ENCODE measurements at places on chromosomes 12 and 14.

DNA sequence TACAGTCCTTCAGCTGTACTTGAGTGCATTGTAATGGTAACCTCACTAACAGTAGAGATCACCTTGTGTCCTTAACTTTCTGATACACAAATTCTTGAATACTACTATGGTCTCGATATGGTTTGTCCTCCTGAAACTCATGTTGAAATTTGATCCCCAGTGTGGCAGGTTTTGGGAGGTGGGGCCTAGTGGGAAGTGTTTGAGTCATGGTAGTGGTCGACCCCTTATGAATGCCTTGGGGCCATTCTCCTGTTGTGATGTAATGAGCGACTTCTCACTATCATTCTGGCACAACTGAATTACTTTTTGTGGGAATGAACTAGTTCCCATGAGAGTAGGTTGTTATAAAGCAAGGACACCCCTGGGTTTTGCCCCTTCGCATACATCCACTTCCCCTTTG is 52.3 kb downstream of the IPO8 start:
- no peak for DNase-seq

DNA sequence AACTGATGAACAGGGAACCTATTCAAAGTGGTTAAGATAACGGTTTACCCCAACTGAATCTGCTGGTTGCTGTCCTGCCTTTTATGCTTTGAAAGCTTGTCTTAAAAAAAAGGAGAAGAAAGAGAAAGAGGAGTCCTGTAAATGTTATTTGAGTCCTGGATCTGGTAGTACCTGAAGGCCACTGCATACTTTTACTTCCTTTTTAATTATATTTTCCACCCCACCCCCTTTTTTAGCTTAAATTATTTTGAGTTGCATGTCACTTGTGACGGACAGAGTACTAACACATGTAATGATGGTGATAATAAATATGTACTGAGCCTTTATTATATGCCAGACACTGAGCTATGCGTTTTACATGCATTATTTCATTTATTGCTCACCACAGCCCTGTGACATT is 2.5 kb upstream of the AMIGO2 start:
- DNase-seq = no peak

- no peak for DNase-seq
These were observed 49.4 kb downstream of the VWF start for GRCh38 chr12:6074979-6075585.

- DNase-seq = no peak
These were observed 360.9 kb downstream of the NAV3 start for GRCh38 chr12:78191611-78192010.

DNA sequence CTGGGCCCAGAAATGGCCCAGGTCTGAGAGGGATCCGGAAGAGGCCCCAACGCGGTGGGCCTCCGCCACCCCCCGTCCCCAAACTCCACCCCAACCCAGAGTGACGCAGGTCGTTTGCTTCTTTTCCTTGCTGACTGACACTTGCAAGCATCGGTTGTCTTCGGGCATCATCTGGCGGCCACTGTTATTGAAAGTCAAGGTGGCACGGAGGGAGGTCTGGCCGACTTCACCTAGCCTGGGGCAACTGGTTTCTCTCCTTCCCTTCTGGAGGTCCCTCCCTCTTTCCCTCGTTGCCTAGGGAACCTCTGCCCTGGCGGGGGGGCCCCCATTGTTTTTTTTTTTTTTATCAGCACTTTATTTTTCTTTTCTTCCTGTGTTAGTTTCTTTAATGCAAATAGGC is 241.8 kb downstream of the ALG10 start:
- DNase-seq = no peak

DNA sequence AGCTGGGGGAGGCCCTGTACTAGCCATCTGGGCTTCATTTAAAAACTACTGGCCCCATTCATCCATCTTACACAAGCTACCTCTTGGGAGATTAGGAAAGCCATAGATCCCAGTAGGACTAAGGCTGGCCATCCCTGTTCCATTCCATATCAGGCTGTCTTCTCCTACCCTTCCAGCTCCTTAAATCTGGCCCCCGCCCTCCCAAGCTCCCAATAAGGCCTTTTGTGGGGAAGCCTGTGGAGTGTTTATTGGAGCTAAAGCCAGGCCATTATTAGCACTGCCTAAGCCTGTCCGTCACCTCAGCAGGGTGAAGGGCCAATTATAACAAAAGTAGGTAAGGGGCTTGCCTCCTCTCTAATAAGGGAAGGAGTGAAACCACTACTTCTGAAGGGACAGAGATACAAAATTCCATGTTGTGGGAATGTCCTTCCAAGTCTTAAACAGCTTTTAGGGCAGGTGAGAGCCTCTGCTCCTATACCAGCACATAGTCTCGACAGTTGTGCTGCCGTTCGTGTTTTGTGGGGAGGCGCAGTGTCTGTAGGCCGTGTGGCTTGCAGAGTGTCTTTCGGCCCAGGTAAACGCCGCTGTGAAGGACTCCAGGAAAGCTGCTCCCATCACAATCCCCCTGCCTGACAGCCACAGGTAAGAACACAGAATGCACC is 3.7 kb downstream of the MYL6 start:
- DNase-seq = no peak

DNA sequence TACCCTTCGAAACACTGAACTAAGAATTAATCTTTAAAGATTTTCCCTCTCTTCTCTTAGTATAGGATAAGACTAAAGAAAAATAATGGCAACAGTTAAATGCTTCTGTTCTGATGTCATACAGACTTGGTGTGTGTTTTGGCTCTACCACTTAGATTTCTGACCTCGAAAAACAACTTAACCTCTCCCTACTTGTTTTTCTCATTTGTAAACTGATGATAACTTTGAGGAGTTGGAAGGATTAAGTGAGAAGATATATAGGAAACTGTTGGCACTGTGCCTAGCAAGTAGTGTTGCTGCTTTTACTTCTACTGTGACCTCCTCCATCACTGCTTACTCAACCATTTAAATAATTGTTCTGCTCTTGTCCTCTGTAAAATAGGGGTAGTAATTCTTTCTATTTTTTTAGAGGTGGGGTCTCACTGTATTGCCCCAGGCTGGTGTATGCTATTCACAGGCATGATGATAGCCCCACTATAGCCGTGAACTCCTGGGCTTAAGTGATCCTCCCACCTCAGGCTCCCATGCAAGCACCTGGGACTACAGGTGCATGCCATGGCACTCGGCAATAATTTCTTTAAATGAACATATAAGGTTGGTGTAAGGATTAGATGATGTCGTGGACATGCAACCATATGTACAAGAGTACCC is 22.4 kb downstream of the PALS1 start:
- no peak for DNase-seq

- no peak for DNase-seq
These were observed 3.3 kb upstream of the PLEKHG3 start for GRCh38 chr14:64700894-64701293.

GRCh38 chr12:19035536-19035935 is 94.0 kb upstream of the PLEKHA5 start:
- no peak for DNase-seq

DNA sequence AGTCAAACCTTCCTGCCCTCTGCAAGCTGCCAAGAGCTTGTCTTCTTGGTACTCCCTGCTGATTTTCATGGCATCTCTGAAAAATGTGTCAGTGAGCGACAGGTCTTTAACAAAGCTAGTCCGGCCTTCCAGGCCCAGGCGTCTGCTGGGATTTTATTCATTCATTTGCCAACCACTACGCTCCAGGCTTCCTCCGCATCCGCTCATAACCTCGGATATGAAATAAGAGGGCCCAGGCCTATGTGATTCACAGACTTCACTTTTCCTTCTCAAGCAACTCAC is 13.8 kb downstream of the TSPAN9 start:
- no peak for DNase-seq

GRCh38 chr12:46500673-46501072 is 128.1 kb upstream of the SLC38A2 start:
- DNase-seq = no peak

Measured in activated CD8-positive, alpha-beta memory T cell treated with anti-CD3 and anti-CD28 coated beads for 1 hour (primary cell).